ENCODE measurements at places on chromosomes 11 and 22.

DNA sequence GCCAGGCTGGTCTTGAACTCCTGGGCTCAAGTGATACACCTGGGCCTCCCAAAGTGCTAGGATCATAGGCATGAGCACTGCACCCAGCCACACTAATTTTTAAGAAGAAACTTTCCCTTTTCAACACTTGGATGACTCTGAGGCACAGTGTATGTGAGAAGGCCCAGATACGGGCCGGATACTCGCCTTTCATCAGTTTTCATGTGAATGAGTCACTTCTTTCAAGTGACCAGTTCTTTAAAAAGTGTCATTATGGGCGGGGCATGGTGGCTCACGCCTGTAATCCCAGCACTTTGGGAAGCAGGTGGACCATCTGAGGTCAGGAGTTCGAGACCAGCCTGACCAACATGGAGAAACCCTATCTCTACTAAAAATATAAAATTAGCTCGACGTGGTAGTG is 120.8 kb downstream of the CTTN start:
- no peak overlapping the region for H3K27ac ChIP-seq
- H3K4me1 ChIP-seq, result peaks cover 8% of the 10 kb centered on the region
- no peak overlapping the region for H3K4me3 ChIP-seq
- H3K36me3 ChIP-seq, result no peaks in the 10 kb centered on the region

- H3K36me3 ChIP-seq, result no peaks in the 10 kb centered on the region
- H3K4me1 ChIP-seq, result peaks cover 18% of the 10 kb centered on the region
- no peak for DNase-seq
- H3K4me3 ChIP-seq, result no peak overlapping the region
- no peak overlapping the region for H3K27ac ChIP-seq
- no peaks in the 10 kb centered on the region for H3K27me3 ChIP-seq
These were observed 8.0 kb downstream of the DENND6B start for GRCh38 chr22:50318698-50319411.

- DNase-seq, result no peak
- peaks cover 25% of the 10 kb centered on the region for H3K4me1 ChIP-seq
- no peaks in the 10 kb centered on the region for H3K27me3 ChIP-seq
- no peak overlapping the region for H3K27ac ChIP-seq
- H3K4me3 ChIP-seq, result no peak overlapping the region
These were observed 2.4 kb upstream of the ARAP1 start for GRCh38 chr11:72754544-72755155.

DNA sequence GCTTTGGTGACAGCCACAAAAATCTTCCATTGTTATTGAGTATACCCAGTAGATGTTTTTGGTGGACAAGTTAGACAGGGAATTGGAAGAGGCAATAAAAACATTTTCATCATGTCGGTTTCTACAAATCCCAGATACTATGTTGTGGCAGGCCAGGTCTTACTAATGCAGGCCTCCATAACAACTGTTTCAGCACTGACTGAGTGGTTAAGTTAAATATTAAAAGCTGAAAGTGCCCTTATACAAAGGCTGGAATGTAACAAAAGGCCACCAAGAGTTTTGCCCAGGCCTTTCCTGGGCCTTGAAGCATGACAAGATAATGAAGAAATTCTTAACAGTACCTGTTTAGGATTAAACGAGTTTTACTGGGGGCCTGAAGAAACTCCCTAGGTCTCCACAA is 29.3 kb downstream of the DMC1 start:
- peaks cover 33% of the 10 kb centered on the region for H3K36me3 ChIP-seq
- DNase-seq, result no peak
- H3K27ac ChIP-seq, result no peak overlapping the region
- H3K4me1 ChIP-seq, result no peaks in the 10 kb centered on the region
- no peak overlapping the region for H3K4me3 ChIP-seq

DNA sequence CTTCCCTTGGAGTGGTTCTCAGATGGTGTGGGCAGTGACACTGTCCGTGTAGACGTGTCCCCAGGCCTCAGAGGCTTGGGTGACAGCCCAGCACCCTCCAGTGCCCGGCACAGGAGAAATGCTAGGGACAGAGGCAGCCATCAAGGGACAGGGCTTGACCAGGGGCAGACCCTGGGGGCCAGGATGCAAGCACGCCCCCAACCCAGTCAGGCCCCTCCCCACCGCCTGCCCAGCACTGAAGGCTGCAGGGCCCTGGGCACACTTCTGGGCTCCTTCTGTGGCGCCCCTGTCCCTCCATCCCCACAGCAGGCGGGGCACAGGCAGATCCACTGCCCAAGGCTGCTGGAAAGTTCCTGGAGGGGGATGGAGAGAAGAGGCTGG is 11.1 kb downstream of the IGF2 start:
- no peak for DNase-seq
- no peak overlapping the region for H3K27ac ChIP-seq
- no peak overlapping the region for H3K4me3 ChIP-seq
- no peaks in the 10 kb centered on the region for H3K4me1 ChIP-seq

- DNase-seq, result no peak
- H3K36me3 ChIP-seq, result no peaks in the 10 kb centered on the region
- H3K27ac ChIP-seq, result no peak overlapping the region
- H3K4me1 ChIP-seq, result no peaks in the 10 kb centered on the region
- H3K27me3 ChIP-seq, result no peaks in the 10 kb centered on the region
- H3K4me3 ChIP-seq, result no peak overlapping the region
These were observed 531.8 kb upstream of the CADM1 start for GRCh38 chr11:116035977-116036376.

Measured in activated CD8-positive, alpha-beta T cell treated with anti-CD3 and anti-CD28 coated beads, Interleukin-2, amount 10 ng/mL, durations not matched to agents 7 days and 5 days (primary cell).